IMR-90 (cell line): ENCODE measurements at places on chromosomes 4 and X.

- no peak for DNase-seq
- no peak overlapping the region for H3K4me3 ChIP-seq
- H3K27ac ChIP-seq = no peak overlapping the region
- no peaks in the 10 kb centered on the region for H3K4me1 ChIP-seq
- H3K27me3 ChIP-seq = no peaks in the 10 kb centered on the region
Measured at GRCh38 chr4:61301271-61301670, 101.1 kb downstream of the ADGRL3 start.

- no peaks in the 10 kb centered on the region for H3K4me1 ChIP-seq
- no peaks in the 10 kb centered on the region for H3K36me3 ChIP-seq
- H3K27ac ChIP-seq = no peak overlapping the region
Measured at GRCh38 chr4:165190591-165191347, 16.6 kb upstream of the KLHL2 start.

DNA sequence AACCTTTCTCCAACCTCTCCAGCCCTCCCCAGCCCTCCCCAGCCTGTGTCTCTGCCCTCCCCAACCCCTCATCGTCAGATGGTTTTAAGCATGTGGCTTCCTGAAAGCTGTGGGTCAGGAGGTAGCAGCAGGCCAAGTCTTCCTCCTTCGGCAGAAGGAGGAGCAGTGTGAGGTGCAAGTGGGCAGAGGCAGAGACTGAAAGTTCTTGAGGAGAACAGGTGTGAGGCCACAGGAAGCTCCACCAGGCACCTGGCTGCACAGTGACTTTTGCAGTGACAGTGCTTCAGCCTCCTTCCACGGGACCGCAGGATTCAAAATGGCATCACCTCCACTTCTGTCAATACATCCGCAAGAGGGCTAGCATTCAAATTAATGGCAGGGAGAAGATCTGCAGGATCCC is 203.9 kb upstream of the LEF1 start:
- H3K36me3 ChIP-seq = no peaks in the 10 kb centered on the region
- H3K27ac ChIP-seq = no peak overlapping the region
- H3K4me1 ChIP-seq = no peaks in the 10 kb centered on the region
- H3K27me3 ChIP-seq = peaks cover 30% of the 10 kb centered on the region
- DNase-seq = no peak

GRCh38 chrX:720250-720649 is 89.7 kb downstream of the SHOX start:
- H3K4me3 ChIP-seq = no peak overlapping the region
- H3K27ac ChIP-seq = no peak overlapping the region
- H3K27me3 ChIP-seq = no peaks in the 10 kb centered on the region
- no peak for DNase-seq

DNA sequence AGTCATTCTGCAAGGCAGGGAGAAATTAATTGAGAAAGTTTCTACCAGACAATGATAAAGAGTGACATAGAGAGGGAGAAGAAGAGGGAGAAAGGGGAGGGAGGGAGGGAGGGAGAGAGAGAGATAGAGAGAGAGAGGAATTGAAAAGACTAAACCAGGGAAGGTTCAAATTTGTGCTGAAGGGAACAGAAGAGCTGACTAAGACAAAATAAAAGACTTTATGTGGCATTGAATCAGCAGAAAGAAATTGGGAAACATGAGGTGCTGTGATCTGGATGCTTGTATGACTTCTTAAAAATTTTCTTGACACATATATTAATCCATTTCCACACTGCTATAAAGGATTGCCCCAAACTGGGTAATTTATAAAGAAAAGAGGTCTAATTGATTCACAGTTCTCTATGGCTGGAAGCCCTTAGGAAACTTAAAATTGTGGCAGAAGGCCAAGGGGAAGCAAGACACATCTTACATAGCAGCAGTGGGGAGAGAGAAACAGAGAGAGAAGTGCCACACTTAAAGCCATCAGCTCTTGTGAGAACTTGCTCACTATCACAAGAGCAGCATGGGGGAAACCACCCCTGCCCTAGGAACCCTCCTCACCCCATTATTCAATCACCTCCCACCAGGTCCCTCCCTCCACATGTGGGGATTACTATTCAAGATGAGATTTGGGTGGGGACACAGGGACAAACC is 13.5 kb upstream of the CXCL6 start:
- H3K4me1 ChIP-seq = no peaks in the 10 kb centered on the region
- H3K27me3 ChIP-seq = no peaks in the 10 kb centered on the region
- no peak for DNase-seq

- no peaks in the 10 kb centered on the region for H3K4me1 ChIP-seq
- no peak overlapping the region for H3K27ac ChIP-seq
- H3K36me3 ChIP-seq = no peaks in the 10 kb centered on the region; the same call in 1 of the 2 replicates
- H3K4me3 ChIP-seq = no peak overlapping the region
Measured at GRCh38 chr4:41692717-41693345, 55.7 kb downstream of the PHOX2B start.

GRCh38 chr4:185317880-185318279 is 77.8 kb downstream of the LRP2BP start:
- no peaks in the 10 kb centered on the region for H3K4me1 ChIP-seq
- no peak for DNase-seq
- no peaks in the 10 kb centered on the region for H3K27me3 ChIP-seq
- no peak overlapping the region for H3K4me3 ChIP-seq
- H3K27ac ChIP-seq = no peak overlapping the region
- H3K36me3 ChIP-seq = peaks cover 3% of the 10 kb centered on the region

DNA sequence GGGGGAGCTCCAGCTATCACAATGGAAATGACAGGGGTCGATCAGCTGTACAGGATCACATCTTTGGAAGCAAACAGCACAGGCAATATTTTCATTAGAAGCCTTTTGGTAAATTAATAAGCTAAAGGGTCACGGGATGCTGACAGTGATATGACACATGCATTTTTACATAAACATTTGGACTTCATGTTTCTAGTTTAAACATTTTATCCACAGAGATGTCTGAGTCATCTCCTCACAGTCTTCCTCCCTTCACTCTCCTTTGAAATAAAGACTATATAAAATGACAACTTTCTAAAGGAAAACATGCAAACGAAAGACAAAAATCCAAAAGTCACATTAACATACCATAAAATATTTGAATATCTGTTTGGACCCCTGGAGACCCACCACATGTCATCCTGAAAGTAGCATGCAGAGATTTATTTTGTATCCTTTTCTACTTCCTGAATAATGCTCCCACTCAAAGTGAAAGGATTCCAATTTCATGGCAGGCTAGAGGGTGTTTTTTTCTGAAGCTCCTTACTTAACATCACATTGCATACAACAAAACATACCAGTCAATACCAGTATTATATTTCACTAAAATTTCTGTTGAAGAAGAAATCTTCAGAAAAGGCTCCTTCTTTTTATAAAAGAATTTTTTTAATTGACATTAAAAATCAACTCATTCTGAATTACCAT is 200.1 kb upstream of the PPARGC1A start:
- peak; percentile 90 for DNase-seq
- H3K36me3 ChIP-seq = no peaks in the 10 kb centered on the region
- peak overlapping the region; percentile 46 for H3K4me3 ChIP-seq
- peaks cover 14% of the 10 kb centered on the region for H3K4me1 ChIP-seq
- peak overlapping the region; percentile 92 for H3K27ac ChIP-seq
- no peaks in the 10 kb centered on the region for H3K27me3 ChIP-seq

DNA sequence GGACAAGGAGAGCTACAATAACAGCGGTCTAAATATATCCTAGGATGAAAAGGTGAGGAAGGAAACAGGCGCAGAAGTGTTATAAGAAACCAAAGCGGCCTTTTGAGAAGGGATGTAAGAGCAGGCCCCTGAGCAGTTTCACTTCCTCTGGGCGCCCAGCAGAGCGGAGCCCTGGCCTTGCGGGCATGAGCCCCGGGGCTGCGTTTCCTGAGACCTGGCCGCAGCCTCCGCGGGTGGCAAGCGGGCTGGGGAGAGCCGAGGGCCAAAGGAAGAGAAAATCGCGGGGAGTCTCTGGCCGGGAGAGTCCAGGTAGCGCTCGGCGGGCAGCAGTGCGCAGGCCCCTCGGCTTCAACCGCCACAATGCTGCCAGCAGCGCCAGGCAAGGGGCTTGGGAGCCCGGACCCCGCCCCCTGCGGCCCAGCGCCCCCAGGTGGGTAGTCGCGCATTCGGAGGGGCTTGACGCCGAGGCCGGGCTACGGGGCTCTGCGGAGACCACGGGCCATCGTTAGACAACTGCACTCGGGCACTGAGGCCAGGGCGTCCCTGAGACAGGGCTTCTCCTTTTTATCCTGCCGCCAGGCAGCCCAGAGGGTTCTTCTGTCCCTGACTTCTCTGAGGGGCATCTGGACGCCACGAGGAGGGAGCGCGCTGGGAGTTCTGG is at the start of gene BANK1:
TSS of gene BANK1 (plus strand) at position 210 of the 661 bp plus-strand sequence. CDS start at position 361, 151 bp downstream.
- H3K4me1 ChIP-seq = no peaks in the 10 kb centered on the region
- H3K27me3 ChIP-seq = peaks cover 4% of the 10 kb centered on the region; the same call in 1 of the 2 replicates
- peak; percentile 2 for DNase-seq
- peak within 1 kb of the TSS; percentile 41 for H3K4me3 ChIP-seq

- no peak overlapping the region for H3K27ac ChIP-seq
- H3K4me3 ChIP-seq = no peak overlapping the region
- H3K27me3 ChIP-seq = no peaks in the 10 kb centered on the region
- H3K4me1 ChIP-seq = peaks cover 2% of the 10 kb centered on the region; the same call in 1 of the 2 replicates
Measured at GRCh38 chr4:88965053-88965452, 91.9 kb downstream of the FAM13A start.

- no peaks in the 10 kb centered on the region for H3K36me3 ChIP-seq
- no peak overlapping the region for H3K4me3 ChIP-seq
- no peak overlapping the region for H3K27ac ChIP-seq
- no peaks in the 10 kb centered on the region for H3K27me3 ChIP-seq
- peaks cover 5% of the 10 kb centered on the region for H3K4me1 ChIP-seq
Measured at GRCh38 chr4:176300565-176300964, 19.2 kb upstream of the SPCS3 start.

- peaks cover 2% of the 10 kb centered on the region for H3K27me3 ChIP-seq
- no peak overlapping the region for H3K4me3 ChIP-seq
- no peaks in the 10 kb centered on the region for H3K36me3 ChIP-seq
- DNase-seq = no peak
- no peak overlapping the region for H3K27ac ChIP-seq
Measured at GRCh38 chrX:133179500-133179899, 38.7 kb downstream of the TFDP3 start.

GRCh38 chr4:1488831-1489638 is 82.8 kb upstream of the NKX1-1 start:
- DNase-seq = no peak
- H3K27ac ChIP-seq = no peak overlapping the region
- H3K36me3 ChIP-seq = no peaks in the 10 kb centered on the region
- H3K27me3 ChIP-seq = peaks cover 32% of the 10 kb centered on the region; the same call in 1 of the 2 replicates

DNA sequence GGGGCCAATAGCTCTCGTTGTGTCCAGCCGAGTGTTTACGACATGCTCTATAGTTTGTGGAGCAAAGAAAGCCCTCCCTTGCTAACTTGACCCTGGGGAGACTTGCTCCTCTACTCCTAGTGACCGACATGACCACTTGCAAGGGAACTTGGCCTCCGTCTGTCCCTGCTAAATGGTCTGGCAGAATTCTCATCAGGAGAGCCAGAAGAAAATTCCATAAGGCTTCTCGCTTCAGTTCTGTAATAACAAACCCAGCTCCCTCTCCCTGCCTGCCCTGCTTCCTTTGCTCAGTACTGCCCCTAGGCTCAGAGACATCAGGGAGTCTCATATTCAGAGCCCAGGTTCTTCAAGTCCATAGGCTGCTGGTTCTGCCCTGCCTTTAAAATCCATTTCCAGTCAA is 13.0 kb downstream of the DOCK11 start:
- no peak overlapping the region for H3K27ac ChIP-seq
- DNase-seq = no peak
- no peaks in the 10 kb centered on the region for H3K36me3 ChIP-seq
- no peaks in the 10 kb centered on the region for H3K4me1 ChIP-seq

DNA sequence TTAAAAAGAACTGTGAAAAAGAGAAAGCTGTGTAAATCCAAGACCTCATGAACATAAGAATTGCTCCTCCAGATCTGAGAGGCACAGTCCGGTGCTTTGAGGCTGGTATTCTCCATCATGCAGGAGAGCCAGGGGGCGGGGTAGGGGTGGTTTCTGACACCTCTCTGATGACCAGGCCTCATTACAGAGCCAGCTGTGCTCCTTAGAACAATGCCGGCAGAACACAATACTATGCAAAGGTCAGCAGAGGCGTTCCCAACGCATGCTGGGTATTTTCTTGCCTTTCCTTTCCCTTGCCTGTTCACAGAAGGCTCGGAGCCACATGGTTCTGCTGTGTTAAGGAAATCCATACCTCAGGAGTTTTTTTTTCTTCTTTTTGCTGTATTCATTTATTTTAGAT is 91.2 kb upstream of the SOD3 start:
- H3K27me3 ChIP-seq = peaks cover 5% of the 10 kb centered on the region
- H3K4me3 ChIP-seq = no peak overlapping the region
- no peaks in the 10 kb centered on the region for H3K36me3 ChIP-seq
- H3K4me1 ChIP-seq = no peaks in the 10 kb centered on the region

DNA sequence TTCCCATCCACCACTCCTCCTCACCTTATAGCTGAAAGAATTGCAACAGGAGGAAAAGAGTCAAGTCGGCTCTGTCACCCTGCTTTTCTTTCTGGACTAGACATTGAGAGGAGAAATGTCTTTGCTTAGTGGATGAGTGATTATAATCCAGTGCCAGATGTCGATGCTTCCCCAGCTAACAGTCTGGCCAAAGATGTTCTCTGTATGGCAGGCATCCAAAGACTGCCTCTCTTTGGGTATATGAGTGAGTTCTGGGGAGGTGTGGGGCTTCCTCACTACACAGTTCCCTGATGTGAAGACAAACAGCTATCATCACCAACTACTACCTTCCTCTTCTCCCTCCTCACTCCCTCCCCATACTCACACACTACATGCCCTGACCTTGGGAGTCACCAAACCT is 90.9 kb downstream of the COMMD8 start:
- DNase-seq = peak; percentile 35
- H3K36me3 ChIP-seq = no peaks in the 10 kb centered on the region
- H3K27me3 ChIP-seq = no peaks in the 10 kb centered on the region
- no peak overlapping the region for H3K4me3 ChIP-seq
- H3K27ac ChIP-seq = no peak overlapping the region
- H3K4me1 ChIP-seq = no peaks in the 10 kb centered on the region

- H3K4me1 ChIP-seq = peaks cover 6% of the 10 kb centered on the region
- H3K27me3 ChIP-seq = no peaks in the 10 kb centered on the region
- H3K36me3 ChIP-seq = no peaks in the 10 kb centered on the region
- H3K27ac ChIP-seq = no peak overlapping the region
- no peak overlapping the region for H3K4me3 ChIP-seq
Measured at GRCh38 chr4:87236861-87237260, 16.4 kb upstream of the KLHL8 start.

DNA sequence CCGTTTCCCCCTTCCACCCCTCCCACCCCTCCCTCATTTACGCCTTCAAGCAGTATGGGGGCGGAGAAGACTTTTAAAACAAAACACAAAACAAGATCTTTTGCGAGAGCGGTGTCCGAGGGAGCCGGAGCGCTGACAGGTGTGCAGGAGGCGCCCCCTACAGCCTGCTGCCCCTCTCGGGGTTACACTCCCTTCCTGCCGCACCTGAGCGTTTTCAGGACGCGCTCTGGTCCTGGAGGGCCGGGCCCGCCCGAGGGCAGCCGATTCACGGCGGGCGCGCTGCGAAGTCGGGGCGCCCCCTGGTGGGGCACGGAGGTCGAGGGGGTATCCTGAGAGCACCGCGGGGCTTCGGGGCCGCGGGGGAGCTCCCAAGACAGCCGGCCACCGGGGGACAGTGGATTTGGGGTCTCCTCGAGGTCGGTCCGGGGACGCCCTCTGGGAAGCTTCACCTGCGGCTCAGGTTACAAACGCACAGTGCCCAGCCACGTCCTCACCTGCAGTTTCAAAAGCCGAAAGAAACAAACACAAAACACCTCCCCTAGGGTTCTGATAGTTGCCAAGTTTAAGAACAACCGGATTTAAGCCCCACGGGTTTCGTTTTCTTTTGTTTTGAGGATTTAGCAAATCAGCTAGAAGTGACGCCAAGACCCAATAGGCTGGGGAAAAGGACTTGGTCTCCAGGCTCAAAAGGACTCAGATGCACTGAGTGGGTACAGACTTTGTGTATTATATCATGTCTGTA is 8.0 kb upstream of the NEUROG2 start:
- H3K4me1 ChIP-seq = no peaks in the 10 kb centered on the region; the same call in 1 of the 2 replicates
- peaks cover 53% of the 10 kb centered on the region for H3K27me3 ChIP-seq
- H3K27ac ChIP-seq = no peak overlapping the region
- DNase-seq = no peak
- peak overlapping the region; percentile 32; the same call in 1 of the 2 replicates for H3K4me3 ChIP-seq
